H1 (cell line): ENCODE measurements at places on chromosomes 3 and 15.

GRCh38 chr15:39826975-39827374 is 44.3 kb upstream of the FSIP1 start:
- H3K4me1 ChIP-seq = peaks cover 4% of the 10 kb centered on the region; the same call in 1 of the 2 replicates
- no peak overlapping the region for H3K27ac ChIP-seq
- H3K27me3 ChIP-seq = no peaks in the 10 kb centered on the region
- H3K4me3 ChIP-seq = no peak overlapping the region
- no peak for DNase-seq
- no peaks in the 10 kb centered on the region for H3K36me3 ChIP-seq

- H3K27me3 ChIP-seq = no peaks in the 10 kb centered on the region
- H3K4me3 ChIP-seq = no peak overlapping the region
- no peak for DNase-seq
- H3K36me3 ChIP-seq = no peaks in the 10 kb centered on the region
- no peak overlapping the region for H3K27ac ChIP-seq
These were observed 267.8 kb upstream of the CNTN4 start for GRCh38 chr3:1830851-1831250.

DNA sequence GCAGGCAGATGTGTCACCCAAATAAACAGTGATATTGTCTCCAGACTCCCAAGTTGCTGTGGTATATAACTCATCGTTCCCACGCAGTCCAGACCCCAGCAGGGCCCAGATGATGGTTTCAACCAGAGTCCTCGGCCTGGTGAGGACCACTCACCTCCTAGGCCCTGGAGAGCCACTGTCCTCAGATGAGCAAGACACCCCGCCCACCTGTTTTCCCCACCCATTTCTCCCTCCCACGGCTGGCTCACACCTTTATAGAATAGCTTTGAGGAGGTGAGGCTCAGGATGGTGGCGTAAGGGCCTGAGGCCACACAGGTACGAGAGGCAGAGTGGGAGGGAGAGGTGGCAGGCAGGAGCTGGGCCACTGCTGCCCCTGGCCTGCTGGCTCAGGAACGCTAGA is 7.5 kb downstream of the MESP1 start:
- H3K27me3 ChIP-seq = peaks cover 34% of the 10 kb centered on the region
- no peak overlapping the region for H3K27ac ChIP-seq

DNA sequence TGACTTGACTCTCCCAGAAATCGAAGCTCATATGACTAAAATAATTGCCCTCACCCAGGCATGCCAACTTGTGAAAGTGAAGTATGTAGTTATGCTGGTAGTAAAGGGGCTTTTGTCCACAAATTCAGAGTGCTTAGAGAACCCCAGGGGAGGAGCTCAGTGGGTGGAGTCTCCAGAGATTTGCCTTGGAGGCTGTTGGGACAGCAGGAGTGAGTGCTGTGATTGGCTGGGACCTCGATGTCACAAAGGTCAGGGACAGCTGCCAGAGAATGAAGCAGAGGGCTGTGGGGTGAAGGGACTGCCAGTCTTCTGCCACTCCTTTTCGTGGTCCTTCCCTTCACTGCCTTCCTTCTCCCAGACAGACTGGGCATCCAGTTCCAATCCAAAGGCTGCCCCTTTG is 49.8 kb downstream of the ZNF445 start:
- DNase-seq = no peak
- no peak overlapping the region for H3K4me3 ChIP-seq
- H3K36me3 ChIP-seq = no peaks in the 10 kb centered on the region
- H3K27me3 ChIP-seq = no peaks in the 10 kb centered on the region
- H3K4me1 ChIP-seq = no peaks in the 10 kb centered on the region
- no peak overlapping the region for H3K27ac ChIP-seq

DNA sequence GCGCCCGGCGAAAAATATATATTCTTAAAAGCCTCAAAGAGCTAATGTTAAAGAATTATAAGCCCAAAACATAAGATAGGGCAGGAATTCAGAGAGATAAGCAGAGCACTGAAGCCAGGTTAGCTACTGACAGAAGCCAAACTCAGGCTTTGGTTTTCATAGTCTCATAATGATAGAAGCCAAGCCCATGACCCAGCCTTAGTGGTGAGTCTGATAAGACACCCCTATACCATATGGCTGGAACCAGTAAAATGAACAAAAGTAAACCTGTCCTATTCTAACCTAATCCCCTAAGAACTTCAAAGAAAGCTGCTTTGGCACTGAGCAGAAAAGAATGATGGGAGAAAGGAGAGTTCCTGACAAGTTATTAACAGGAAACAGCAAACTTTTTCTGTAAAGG is 25.9 kb downstream of the MYO9A start:
- H3K27me3 ChIP-seq = no peaks in the 10 kb centered on the region
- no peaks in the 10 kb centered on the region for H3K4me1 ChIP-seq
- no peak for DNase-seq
- H3K36me3 ChIP-seq = no peaks in the 10 kb centered on the region

DNA sequence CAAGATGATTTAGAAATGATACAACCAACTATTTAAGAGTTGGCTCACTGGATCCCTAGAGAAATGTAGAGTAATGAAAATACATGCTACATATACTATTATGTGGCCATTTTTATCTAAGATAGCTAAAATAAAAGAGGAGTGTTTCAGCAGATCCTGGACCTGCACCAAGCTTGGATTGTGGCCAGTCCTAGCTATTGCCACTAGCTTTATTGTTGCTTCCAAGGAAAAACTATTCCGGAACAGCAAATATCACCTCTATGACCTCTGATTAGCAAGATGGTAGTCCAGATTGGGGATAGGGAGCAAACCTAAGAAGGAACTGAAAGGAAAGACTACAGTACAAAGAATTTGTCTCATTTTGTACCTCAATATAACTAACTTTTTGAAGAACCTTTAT is 63.7 kb upstream of the NDN start:
- DNase-seq = no peak
- H3K4me1 ChIP-seq = no peaks in the 10 kb centered on the region
- no peak overlapping the region for H3K4me3 ChIP-seq
- no peaks in the 10 kb centered on the region for H3K27me3 ChIP-seq
- H3K36me3 ChIP-seq = no peaks in the 10 kb centered on the region

DNA sequence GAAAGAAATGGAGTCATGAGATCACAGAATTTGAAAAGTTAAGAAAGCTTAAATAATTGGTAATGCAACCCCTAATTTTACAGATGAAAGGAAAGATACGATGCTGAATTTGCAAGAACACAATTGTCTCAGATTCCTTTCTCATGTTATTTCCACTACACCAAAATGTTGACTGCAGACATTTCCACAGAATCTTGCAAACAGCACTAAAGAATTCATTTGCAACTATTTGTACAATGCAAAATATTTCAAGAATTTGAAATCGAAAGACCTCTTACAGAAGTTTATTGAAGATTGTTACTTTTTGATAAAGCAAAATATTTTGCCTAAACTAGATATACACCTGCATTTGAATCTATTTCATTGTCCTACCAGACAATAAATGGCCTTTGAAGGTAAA is 194.1 kb upstream of the KCNMB2 start:
- no peak overlapping the region for H3K4me3 ChIP-seq
- DNase-seq = no peak
- no peak overlapping the region for H3K27ac ChIP-seq
- no peaks in the 10 kb centered on the region for H3K4me1 ChIP-seq
